ENCODE measurements at places on chromosomes 6 and 20.

- no peak for DNase-seq
These were observed 91.0 kb downstream of the NCR2 start for GRCh38 chr6:41426438-41426851.

DNA sequence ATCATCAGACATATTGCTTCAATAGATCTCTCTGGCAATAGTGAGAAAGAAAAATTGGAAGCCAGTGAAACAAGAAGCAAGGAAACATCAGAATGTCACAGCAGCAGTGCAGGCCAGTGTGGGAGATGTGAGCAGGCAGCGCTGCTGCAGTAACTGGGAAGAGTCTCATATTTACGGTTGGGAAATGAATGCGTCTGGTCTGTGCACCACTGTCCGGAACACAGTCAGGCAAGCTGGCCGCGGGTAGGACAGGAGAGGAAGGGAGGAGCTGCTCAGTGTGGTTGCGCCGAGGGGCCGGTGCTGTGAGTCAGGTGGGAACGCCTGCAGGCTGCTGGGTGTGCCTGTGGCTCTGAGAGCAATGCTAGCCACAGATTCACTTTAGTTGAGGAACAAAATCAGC lies 6.4 kb upstream of the PSMG4 start:
- no peak for DNase-seq

- DNase-seq: no peak
These were observed 10.9 kb upstream of the MRGBP start for GRCh38 chr20:62785393-62785792.

GRCh38 chr6:120378582-120379220 lies 955.6 kb downstream of the TBC1D32 start:
- no peak for DNase-seq

GRCh38 chr20:40160097-40160550 lies 528.9 kb downstream of the MAFB start:
- DNase-seq: no peak

GRCh38 chr6:50520326-50521266 lies 192.7 kb upstream of the TFAP2D start:
- no peak for DNase-seq

- no peak for DNase-seq
These were observed 24.6 kb upstream of the ZBTB24 start for GRCh38 chr6:109507490-109508072.

- no peak for DNase-seq
These were observed 60.7 kb downstream of the BMP7 start for GRCh38 chr20:57205606-57206219.

DNA sequence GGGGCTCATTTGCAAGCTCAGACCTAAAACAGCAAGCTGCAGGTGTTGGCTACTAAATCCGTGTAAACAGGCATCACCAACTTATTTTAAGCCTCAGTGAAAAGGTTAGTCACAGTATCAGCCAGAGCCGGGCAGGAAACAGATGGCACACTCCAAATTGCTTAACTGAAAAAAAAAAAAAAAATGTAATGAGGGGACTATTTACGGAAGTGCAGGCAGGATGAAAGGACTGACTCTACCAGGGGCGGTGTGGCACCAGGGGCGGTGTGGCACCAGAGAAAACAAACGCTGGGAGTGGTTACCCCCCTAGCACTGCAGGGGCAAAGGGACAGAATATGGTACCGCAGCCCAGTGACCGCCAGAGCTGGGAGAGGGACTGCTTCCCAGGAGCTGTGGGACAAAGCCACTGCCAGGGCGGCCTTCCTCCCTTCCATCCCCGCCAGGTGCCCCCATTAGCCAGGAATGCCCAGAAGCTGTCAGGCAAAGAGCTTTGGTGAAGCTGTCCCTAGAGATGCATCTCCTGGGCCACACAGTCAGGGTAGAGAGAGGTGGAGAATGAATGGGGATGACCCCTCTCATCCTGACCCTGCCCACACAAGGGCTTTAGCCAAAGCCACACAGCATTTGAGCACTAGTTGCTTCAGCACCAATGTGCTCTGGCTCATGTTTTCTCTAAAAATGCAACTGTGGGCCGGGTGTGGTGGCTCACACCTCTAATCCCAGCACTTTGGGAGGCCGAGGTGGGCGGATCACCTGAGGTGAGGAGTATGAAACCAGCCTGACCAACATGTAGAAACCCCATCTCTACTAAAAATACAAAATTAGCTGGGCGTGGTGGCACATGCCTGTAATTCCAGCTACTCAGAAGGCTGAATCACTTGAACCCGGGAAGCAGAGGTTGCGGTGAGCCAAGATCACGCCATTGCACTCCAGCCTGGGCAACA lies 39.6 kb upstream of the GFOD1 start:
- DNase-seq: no peak

DNA sequence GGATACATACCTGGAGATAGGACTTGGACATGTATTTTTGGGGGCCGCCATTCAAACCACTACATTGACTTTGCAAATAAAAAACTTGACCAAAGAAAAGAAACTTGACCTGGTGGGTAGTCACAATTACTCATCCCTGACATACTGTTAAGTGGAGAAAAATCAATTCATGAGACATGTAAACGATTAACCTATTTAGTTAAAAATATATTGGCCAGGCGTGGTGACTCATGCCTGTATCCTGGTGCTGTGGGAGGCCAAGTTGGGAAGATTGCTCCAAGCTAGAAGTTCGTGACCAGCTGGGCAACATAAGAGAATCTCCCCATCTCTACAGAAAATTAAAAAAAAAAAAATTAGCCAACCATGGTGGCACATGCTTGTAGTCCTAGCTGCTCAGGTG lies 2.5 kb upstream of the SRSF12 start:
- DNase-seq: no peak

DNA sequence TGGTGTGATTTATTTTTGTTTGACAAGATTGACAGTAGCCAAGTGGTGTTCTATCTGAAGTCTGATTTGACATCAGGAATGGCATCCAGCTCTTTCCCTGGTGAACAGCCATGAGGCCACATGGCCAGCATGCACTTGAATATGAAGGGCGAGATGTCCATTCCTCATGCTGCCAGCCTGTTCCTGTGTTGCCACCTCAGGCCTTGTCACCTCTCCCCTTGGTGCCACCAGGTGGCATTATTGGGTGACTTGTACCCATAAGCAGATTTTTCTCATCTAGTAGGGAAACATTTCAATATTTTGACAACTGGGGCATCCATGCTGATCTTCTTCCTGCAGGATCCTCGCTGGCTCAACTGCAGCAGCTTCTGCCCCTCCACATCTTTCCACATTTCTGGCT lies 199.1 kb downstream of the ERMARD start:
- no peak for DNase-seq

DNA sequence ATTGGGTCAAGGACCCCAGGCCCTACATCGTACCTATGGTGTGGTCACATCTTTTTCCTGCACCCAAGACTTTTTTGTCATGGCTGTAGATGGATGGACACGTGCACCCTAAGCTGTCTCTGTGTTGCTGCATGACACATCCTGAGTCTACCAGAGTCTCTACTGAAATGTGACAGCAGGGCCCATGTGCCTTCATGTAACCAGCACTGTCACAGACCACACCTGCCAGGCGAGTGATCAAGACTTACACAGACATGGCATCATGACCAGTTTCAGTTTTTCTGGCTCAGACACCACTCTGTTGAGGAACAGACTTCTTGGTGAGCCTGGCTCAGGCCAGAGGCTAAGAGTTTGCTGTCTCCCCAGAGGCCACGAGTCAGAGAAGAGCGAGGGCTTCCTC lies 7.6 kb downstream of the PRND start:
- no peak for DNase-seq

DNA sequence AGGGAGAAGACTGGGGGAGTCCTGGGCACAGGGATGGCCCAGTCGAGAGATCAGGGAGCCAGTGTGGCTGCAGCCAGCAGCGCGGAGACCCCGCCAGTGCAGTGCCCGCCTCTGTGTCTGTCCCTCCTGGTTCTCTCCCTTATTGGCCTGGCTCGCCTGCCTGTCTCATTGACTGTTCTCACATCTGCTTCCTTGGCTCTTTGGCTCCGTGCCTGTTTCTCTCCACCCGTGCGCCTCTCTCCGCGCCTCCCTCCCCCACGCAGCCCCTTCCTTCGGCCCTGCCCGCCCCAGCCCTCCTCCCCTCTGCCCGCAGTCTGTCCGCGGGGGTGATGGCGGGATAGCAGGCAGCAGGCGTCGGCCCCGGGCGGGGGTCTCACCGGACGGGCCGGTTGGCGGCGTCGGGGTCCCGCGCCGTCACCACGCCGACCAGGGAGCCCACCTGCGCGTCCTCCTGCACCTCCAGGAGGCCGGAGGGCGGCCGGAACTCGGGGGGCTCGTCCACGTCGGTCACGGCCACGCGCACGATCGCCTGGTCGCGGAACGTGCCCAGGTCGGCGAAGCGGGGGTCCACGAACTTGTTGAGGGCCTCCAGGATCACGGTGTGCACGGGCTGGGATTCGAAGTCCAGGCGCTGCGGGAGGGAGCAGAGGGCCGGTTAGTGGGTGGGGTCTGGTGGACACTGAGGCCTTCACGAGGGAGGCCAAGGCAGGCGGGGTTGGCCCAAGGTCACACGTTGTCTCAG lies 92.0 kb downstream of the CD40 start:
- DNase-seq: no peak

- no peak for DNase-seq
These were observed 109.6 kb upstream of the RPS6KA2 start for GRCh38 chr6:166736634-166737033.

DNA sequence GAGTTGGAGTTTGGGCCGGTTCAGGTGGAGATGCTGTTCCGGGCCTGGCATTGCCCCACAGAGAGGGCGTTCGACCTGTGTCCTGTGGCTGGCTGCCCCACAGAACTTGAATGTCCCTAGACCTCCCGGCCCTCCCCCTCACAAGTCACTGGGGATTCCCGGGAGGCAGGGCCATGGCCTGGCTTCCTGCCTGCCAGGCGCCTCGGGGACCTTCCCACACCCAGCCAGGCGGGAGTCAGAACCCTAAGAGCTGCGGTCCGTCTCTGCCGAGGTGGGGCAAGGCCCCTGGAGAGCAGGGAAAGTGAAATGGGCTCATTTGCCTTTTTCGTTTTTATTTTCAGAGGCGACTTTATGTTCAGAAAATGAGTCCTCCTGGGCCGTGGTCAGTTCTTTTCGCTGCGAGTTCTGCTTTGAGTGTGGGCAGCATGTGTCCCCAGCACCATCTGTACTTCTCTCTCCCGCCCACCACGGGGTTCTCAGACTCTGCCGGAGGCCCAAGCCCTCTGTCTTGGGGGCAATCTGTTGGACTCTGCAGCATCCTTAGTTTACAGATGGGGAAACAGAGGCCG lies 8.5 kb downstream of the RBM38 start:
- DNase-seq: peak; percentile 51

DNA sequence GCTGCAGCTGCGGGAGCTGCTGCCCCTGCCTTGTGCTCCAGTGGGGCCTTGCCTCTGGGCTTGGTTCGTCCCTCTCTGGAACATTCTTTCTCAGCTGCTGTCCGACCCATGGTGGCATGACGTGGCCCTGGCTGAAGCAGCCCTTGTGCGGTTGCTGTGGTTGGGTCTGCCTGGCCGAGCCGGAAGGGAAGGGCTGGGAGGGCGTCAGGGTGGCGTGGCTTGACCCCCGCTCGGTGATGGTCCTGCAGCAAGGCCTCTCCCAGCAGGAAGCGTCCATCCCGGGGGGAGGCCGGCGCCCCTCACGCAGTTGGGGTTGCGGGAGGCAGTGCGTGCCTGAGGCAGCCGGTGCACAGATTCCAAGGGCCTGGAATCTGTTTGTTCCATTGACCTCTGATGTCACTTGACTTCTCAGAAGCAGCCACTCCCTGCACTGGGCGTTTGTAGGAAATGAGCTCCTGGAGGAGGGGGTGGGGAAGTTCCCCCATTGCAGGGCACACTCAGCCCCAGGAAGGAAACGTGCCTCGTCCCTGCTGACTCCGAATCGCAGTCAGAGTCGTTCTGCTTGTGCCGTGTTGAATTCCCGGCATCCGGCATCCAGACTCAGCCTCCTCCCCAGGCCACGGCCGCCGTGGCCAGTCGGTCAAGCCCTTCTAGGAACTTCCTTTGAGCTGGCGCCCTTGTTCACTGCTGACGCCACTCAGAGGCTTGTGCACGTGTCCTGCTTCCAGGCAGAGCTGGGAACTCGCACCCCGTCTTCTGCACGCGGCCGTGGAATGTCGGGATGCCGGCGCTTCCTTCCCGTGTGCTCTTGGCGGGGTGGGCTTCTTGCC lies 9.7 kb upstream of the TNFRSF6B start:
- DNase-seq: no peak

DNA sequence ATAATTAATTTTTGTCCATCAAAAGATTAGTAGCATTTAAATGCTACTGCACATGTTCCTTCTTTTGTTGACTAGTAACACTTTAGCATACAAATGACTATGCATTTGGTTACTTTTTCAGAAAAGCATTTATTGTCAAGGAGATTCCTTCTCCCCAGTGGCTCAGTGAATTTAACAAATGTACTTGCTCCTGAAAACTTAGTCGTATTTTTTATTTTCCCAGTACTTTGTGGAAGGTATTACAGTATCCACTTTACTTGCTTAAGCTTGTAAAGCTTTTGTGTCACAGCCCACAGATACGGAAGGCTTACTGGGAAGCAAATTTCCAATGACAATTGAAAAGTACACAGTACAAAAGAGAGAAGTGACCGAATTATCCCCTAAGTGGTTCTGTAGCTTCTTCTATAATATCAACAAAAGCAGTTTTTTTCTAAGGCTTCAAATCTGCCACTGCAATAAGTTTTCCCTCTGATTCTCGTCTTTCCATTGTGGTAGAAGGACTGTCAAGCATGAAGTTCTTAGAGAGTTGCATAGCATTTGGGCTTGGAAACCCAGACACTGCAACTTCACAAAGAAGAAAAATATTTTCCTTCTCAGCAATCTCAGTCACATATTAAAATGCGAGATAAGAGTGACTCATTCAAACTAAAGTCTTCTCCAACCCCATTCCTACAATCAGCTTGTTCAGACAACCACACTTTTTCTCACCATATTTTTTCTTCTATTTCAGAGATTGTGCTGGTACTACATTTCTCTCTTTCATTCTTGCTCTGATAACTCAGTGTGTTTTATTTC lies 431.2 kb downstream of the GRIK2 start:
- no peak for DNase-seq

DNA sequence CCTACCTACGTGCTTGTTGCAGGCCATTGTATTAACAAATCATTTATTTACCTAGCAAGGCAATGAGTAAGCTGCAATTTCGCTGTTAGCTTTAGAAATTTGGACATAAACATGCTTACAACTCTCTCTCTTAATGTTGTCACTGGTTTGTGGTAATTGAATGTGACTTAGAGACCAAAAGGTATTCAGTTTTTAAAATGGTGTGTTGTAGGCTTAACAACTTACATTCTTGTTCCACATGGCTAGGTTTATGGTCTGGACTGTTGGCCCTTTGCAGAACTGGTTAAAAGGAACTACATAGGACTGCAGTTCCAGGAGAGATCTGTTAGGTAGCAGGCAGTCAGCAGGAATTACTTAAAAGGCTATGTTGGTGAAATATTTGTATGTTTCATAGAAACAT lies 10.3 kb upstream of the CTAGE9 start:
- no peak for DNase-seq

GRCh38 chr6:147160593-147160992 lies 43.6 kb upstream of the STXBP5 start:
- DNase-seq: no peak

GRCh38 chr6:127486934-127487333 lies 27.7 kb upstream of the KIAA0408 start:
- no peak for DNase-seq

- DNase-seq: peak; percentile 32
These were observed 6.7 kb downstream of the PSMA7 start for GRCh38 chr20:62136283-62137091.

Measured in T-helper 22 cell (primary cell).